Stimulated activated CD4-positive, alpha-beta T cell treated with anti-CD3 and anti-CD28 coated beads, Interleukin-1b, Interleukin-23, amount 100 ng/mL, for 1 hour (primary cell): ENCODE measurements at places on chromosomes 16 and 17.

GRCh38 chr16:69112285-69113129 is 7.1 kb downstream of the HAS3 start:
- DNase-seq: no peak

GRCh38 chr17:76594690-76595089 is 9.0 kb upstream of the ST6GALNAC2 start:
- no peak for DNase-seq

GRCh38 chr17:50277357-50277754 is 3.1 kb downstream of the TMEM92 start:
- no peak for DNase-seq

- DNase-seq: no peak
Observed at GRCh38 chr16:86665319-86665675, 86.9 kb downstream of the FOXL1 start.

DNA sequence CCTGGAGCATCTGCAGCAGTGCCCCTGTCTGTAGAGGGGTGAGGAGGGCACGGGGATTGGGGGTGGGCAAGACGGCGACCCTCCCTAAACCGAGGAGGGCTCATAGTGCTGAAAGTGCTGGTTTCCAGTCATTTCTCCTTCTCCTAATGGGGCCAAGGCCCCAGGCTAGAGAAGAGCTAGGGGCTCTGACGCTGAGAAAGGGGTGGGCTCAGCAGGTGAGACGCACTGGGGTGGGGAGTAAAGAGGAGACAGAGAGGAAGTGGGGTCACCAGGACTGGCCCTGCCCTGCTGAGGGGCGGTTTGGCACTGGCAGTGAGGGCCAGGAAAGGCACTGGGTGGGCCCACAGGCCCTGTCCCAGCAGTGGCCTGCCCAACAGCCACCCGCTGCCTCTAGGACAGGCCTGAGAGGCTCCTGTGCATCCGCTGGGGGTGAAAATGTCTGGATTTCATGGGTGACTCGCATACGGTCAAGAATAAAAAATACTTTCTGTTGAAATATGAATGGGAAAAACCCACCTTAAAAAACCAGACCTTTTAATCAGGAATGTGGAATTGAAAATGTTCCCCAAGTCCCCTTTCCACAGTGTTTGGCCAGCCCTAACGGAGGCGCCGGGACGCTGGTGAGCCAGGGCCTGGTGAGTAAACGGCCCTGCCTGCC is 122.4 kb upstream of the SMURF2 start:
- no peak for DNase-seq

GRCh38 chr16:84861671-84862070 is 41.9 kb downstream of the CRISPLD2 start:
- no peak for DNase-seq

DNA sequence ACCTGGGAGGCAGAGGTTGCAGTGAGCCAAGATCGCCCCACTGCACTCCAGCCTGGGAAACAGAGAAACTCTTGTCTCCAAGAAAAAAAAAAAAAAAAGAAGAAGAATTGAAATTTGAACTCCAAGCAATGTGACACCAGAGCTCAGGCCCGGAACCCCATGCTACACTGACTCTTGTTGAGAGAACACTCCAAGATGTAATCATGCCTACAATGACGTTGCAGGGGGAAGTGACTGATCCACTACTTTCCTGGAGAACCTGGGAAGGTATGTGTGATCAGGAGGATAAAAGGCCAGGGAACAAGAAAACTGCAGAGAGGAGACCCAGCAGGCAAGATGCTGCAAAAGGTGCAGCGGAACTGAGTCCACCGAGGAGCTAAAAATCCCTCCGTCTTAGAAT is 57.9 kb downstream of the ADCY9 start:
- DNase-seq: no peak

DNA sequence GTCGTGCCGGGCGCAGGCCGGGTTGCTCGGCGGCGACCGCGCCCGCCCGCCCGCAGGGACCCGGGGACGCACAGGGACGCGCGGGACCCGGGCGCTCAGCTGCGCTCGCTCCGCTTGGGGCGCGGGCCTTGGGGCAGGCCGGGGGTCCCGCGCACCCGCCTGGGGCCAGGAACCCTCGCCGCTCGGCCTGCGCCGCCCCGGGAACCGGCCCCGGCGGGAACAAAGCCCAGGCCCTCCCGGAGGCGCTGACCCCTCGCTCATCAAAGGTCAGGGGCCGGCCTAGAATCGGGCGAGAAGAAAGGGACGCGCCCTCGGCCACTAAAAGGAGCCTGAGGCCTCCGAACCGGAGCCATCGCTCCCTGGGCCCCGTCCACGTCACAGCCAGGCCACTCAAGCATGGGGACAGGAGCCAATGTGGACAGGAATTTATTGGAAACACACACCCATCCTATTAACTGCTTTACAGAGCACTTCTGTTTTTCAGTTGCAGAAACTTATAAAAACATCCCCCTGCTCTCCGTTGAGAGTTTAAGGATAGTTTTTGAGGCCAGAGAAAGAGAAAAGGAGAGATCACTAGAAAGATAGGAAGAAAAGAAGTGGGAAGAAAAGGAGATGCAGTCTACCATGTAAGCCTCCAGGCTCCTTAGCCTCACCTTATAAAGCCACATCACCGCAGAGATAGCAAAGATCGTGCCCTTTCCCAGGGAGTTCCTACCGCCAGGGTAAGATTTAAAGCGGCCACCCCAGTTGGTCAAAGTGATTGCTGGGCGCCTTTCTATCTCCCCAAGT is 558 bp upstream of the ZFHX3 start:
- no peak for DNase-seq

GRCh38 chr17:58338454-58338840 is 9.9 kb upstream of the TSPOAP1 start:
- no peak for DNase-seq

DNA sequence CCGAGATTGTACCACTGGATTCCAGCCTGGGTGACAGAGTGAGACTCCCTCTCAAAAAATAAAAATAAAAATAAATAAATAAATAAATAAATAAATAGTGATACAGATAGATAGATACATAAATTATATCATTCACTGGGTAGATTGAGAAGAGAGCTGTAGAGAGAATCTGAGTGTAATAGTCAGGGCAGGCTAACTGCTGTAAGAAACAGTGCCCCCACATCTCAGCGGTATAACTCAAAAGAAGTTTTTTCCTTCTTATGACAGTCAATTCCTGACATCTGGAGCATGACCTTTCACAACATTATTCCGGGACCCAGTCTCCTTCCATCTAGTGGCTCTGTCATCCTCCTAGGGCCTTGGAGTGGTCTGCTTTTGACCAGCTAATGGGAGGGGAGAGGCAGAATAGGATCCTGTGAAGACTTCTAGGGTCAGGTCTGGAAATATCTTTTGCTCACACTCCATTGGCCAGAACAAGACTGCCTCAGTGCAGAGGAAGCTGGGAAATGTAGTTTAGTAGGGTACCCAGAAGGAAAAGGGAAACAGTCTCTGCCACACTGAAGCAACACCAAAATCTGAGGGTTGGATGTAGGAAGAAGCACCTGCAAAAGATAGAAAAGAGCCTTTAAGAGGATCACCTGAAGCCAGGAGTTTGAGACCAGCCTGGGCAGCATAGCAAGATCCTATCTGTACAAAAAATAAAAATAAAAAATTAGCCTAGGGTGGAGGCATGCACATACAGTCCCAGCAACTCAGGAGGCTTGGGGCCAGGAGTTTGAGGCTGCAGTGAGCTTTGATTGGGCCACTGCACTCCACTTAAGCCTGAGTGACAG is 3.0 kb upstream of the QPRT start:
- no peak for DNase-seq

DNA sequence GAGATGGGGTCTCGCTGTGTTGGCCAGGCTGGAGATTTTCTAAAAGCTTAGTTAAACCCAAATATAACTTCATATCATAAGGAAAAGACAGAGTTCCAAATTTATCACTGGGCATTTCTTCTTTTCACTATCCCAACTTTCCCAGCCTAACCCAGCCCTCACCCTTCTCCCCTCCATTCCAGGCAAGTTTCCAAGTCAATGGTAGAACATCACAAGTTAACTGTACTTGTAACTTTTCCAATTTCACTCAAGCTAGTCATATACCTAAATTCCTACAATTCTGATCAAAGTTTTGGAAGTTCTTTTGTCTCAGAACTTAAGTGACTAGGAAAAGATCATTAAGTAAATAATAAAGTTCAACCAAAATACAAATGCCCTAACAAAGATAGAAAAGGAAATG is 61.2 kb downstream of the USP32 start:
- no peak for DNase-seq
